SK-N-DZ (cell line): ENCODE measurements at places on chromosomes 4 and X.

DNA sequence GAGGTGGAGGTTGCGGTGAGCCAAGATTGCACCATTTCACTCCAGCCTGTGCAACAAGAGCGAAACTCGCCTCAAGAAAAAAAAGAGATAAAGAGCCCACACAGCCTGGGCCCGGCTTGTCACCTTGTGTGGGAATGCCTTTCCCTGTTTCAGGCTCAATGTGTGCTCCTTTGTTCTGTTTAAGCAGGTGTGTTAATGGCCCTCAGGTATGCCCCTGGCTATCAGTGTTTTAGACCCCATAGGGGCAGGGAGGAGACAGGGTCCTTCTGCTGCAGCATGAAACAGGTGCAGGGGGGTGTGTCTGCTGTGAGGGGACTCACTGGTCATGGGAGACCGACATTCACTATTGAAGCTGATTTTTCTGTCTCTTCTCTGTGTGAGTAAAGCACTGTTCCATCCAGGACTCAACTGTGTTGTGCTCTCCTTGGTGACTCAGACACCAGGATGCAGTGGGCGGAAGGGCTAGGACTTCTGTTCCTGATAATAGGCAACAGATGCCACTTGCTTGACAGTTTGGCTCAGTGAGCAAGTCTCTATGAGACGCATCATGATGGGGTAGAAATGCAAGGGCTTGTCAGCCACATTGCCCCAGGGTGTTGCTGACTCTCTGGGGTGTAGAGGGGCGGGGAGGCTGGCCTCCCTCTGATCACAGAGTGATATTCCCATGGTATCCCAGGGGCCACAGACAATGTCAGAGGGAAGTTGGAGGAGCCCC is 15.6 kb upstream of the LAP3 start:
- no peak for DNase-seq

DNA sequence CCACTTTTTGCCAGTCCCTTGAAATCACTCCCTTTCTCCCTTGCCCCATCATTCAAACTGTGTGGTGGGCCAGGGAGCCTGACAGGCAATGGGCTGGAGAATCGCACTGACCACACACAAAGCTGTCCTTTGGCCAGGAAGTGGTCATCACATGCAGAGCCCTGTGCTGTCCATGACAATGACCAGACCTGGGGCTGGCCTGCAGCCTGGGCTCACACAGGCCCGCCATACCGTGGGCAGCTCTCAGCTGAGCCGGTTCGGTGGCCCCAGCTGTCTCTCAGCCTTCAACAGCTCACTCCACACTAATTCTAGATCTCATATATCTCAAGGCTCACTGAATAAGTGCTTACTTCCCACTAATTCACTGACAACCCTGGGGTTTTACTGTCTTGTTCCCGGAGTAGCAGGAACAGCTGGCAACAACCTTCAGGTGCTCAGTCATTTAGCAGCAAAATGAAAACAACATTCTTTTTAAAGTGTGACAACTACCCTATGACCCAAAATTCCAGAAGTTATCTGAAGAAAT is 48.0 kb downstream of the USP46 start:
- no peak for DNase-seq

GRCh38 chr4:6935965-6936364 is 26.3 kb downstream of the TBC1D14 start:
- DNase-seq, result no peak

- peak; percentile 20 for DNase-seq
Measured at GRCh38 chr4:121096629-121097028, 24.3 kb upstream of the NDNF start.

- DNase-seq, result peak; percentile 3
Measured at GRCh38 chr4:21198683-21199082, 498.4 kb downstream of the PACRGL start.

DNA sequence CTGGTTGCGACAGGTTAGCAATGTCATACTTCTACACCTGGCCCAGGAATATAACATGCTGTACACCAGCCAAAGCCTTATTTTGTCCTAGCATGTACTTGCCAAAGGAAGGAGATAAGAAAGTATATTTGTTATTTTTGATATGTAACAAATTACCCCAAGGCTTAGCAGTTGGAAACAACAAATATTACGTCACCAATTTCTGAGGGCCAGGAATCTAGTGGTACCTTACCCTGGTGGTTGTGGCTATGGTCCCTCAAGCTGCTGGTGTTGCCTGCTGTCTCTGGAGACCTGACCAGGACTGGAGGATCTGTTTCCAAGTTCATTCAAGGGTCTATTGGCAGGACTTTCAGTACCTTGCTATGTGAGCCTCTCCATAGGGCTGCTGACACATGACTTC is 135.5 kb upstream of the BANK1 start:
- no peak for DNase-seq

DNA sequence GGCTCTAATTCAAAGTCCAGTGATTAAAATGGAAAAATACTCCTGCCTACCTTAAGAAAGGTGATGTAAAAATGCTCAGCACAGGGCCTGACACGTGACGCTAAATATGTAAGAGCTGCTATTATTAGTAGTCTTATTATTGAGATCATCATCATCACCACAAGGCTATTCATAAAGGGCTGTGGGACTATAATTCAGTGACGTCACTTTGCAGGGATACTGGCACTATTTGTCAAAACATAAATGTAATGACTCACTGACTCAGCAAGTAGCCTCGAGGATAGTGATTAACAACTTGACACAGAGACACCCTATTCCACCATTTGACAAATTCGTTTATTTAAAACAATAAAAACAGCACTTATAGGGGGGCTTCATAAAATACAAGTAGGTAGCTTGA is 258.9 kb downstream of the SPANXN1 start:
- no peak for DNase-seq

GRCh38 chrX:42143866-42144592 is 220.7 kb upstream of the CASK start:
- DNase-seq, result no peak

DNA sequence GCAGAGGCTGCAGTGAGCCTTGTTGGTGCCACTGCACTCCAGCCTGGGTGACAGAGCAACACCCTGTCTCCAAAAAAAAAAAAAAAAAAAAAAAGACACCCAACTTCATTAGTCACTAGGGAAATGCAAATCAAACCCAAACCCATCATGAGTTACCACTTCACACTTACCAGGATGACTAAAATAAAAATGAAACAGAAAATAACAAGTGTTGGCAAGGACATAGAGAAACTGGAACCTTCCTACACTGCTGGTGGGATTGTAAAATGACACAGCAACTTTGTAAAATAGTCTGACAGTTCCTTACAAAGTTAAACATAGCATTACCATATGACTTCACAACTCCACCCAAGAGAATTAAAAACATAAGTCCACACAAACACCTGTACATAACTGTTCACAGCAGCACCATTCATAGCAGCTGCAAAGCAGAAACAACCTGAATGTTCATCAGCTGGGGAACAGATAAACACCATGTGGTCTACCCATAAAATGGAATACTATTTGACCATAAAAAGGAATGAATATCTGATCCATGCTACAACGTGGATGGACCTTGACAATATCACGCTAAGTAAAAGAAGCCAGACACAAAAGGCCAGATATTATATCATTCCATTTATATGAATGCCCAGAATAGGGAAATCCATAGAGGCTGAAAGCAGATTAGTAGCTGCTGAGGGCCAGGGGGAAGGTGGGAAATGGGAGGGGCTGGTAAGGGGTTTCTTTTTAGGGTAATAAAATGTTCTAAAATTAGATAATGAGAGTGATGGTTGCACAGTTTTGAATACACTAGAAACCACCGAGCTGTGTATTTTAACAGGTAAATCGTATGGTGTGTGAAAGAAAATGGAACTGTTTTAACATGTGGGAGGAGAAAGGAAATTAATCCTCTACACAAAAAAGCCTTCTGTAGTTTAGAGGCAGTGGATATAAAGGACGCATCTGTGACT is 18.3 kb downstream of the CD99L2 start:
- no peak for DNase-seq

DNA sequence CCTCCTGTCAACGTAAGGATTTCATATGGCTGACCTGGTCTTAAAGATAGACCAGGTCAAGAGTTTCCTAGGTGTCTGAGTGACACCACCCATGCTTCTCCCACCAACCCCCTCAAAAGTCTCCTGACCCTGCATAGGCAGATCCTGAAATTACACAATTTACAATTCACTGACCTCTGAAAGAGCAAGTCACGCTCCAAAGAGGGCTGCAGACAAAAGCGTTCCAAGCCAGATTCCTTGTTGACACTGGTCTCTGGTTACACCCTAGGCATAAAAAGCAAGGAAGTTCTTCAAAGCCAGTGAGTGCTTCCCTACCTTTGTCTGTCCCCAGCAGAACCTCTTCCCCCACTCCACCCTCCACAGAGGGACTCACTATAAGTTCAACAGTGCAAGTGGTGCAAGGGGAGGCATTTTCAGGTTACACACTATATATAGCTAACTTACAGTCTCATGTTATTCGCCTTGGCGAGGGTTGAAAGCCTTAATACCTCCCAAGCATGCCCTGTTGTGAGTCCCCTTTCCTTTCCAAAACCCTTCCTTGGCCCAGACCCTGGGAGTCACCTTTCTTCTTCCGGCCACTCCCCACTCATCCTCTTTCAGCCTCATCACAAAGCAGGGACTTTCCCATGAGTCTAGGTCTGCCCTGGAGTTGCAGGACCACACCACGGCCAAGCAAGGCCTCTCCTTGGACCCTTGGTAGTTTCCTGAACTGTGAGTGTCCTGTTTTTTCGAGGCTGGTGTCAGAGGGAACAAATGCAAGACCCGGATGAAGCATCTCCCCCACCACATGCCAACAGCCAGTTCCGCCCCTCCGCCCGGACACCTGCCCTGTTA is 58.0 kb upstream of the KLF3 start:
- DNase-seq, result no peak

- no peak for DNase-seq
Measured at GRCh38 chr4:32002037-32002747, 1282.0 kb downstream of the PCDH7 start.

DNA sequence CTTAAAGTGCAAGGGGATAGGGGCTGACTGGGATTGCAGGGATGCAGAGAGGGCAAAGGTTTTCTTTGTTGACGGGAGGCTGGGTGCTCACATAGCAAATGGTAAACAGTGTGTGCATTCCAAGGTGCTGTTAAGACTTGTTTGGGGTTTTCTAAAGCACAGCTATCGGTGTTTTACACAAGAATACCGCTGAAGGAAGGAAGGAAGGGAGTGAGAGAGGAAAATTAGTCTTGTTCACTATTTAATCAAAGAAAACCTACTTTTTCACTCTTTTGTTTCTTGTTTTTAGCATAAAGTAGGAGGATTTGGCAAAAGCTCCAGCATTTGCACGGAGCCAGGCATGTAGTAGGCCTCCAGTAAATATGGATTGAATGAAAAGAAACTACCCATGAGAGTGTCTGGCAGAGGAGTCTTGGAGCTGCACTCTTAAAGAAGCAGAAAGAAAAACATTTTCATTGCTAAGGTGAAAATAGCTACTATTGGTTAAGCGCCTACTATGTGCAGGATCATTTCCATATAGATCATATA is 99.7 kb downstream of the FIP1L1 start:
- no peak for DNase-seq

- DNase-seq, result no peak
Measured at GRCh38 chr4:185582651-185583400, 47.5 kb upstream of the PDLIM3 start.

- DNase-seq, result peak; percentile 1
Measured at GRCh38 chrX:136497556-136498052, at the start of gene HTATSF1. HTATSF1 (plus strand) TSS chrX:136497592; CDS start chrX:136497685, 93 bp downstream.

DNA sequence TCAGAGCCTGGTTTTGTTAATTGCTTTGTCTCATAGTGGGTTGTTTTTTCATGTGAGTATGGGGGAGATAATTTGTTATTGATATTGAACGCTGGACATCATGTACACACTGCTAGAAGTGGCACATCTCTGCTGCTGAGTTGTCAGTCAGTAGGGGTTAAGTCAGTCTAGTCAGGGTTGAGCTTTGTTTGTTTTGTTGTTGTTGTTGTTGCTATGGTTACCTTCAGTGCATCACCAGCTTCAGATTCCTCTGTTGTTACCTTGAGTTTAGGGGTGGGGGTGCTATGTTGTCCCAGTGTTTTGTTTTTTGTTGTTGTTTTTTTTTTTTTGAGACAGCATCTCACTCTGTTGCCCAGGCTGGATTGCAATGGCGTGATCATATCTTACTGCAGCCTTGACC is 9.9 kb downstream of the YIPF6 start:
- no peak for DNase-seq

DNA sequence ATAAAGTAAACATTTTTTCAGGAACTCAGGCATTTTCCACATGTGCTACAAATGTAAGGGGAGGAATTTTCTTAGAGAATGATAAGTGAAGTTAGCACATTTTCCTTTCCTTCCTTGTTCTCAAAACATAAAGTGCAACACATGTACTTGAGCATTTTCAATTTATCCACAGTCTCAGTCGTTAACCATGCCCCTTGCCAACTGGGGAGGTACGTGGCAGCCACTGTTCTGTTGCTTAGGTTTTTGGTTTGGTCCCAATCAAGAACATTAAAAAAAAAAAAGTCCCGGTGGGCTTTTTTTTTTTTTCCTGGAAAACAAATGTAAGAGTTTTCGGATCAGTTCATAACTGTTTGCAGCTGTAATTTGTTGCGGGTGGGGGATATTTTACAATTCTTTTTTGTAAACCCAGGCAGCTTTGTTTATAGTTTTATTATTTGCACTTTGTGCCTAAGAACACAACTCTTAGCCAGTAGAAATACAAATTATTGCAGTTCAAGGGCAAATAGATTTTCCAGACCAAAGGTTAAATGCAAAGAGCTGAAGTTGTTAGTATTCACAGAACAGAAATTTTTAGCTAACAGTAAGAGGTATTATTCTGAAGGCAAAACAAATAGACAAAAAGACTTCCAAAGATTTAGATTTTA is 112.1 kb upstream of the NAP1L5 start:
- no peak for DNase-seq

GRCh38 chr4:62601737-62602136 is 1401.6 kb downstream of the ADGRL3 start:
- no peak for DNase-seq

DNA sequence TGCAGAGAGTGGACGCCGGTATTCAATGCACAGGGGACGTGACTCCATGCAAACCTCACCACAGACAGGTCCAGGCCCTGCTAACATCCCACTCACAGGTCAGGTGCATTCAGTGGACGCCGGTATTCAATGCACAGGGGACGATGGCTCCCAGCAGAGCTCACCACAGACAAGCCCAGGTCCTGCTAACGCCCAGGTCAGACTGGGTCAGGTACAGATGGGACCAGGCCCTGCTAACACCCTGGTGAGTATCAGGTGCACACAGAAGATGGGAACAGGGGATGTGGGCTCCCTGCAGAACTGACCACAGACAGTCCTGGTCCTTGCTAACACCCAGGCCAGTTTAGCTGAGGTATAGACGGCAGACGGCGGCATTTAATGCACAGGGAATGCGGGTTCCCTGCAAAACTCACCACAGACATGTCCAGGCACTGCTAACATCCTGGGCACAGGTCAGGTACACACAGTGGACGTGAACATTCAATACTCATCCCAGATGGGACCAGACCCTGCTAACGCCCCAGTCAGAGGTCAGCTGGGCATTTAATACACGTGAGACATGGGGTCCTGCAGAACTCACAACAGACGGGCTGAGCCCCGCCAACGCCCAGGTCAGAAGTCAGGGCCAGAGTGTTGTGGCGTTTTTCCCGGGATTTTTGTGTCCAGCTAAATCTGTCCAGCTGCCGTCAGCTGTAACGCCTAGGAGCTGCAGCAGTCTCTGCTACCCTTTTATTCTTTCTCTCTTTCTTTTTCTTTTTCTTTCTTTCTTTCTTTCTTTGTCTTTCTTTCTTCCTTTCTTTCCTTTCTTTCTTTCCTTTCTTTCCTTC is 99.2 kb downstream of the SHOX start:
- no peak for DNase-seq

GRCh38 chr4:147651563-147651962 is 32.4 kb downstream of the PRMT9 start:
- no peak for DNase-seq
